NAMALWA (cell line): ENCODE measurements at places on chromosomes 11 and 22.

GRCh38 chr11:61092908-61093763 is 9.2 kb upstream of the CD5 start:
- no peak for DNase-seq

GRCh38 chr11:115780646-115781362 is 276.6 kb upstream of the CADM1 start:
- DNase-seq = no peak

GRCh38 chr11:77204754-77205466 is 76.9 kb downstream of the MYO7A start:
- DNase-seq = no peak

DNA sequence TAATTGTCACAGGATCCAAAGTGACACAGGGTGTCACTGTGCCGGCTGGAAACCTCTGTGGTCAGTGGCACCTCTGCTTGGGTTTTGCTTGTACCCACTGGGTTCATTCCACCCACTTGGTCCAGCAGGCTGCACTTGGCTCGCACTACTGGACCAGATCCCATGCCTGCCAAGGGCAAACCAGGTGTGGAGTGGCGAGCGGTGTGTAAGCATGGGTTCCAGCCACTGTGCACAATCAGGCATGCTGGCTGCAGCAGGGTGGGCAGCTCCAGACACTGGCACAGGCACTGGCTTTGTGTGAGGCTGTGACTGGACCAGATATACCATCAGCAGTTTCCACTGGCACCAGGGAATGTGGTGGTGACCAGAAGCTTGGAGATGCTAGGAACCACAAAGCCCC is 261.4 kb downstream of the KCNA4 start:
- no peak for DNase-seq

- peak; percentile 35 for DNase-seq
These were observed 92.6 kb downstream of the SWAP70 start for GRCh38 chr11:9756461-9756860.

GRCh38 chr11:113349528-113349927 is 35.1 kb downstream of the TTC12 start:
- DNase-seq = no peak

DNA sequence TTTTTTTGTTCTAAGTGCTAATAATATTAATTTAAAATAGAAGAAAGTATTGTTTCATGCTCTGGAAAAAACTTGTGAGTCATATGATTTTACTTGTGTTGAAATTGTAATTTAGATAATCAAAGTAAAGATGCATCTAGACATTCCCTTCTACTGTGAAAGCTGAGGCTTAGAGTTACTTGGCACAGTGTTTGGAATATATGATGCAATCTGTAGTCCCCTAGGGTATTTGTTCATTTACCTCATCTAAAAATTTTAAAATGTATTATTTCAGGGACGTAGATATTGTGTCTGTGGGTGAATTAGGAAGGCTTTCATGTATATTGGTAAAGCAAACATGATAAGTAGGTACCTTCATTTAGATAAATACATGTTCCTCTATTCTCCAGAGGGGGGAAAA is 793.5 kb upstream of the CNTN5 start:
- DNase-seq = no peak

DNA sequence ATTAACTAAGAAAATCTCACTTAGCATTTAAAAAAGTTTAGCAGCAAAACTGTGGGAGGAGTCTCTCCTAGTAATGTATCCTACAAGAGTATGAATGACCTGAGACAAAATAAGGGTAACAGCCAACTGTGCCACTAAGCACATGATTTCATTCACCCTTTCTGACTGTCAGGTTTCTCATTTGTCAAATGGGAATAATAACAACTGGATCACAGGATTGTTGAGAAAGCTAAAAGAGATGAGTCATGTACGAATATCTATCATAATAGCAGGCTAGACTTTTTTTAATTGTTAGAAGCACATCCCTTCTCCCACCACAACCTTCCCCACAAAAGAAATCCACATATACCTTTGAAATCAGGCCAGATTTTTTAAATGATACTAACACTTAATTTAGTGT is 39.5 kb downstream of the MTMR2 start:
- DNase-seq = no peak

DNA sequence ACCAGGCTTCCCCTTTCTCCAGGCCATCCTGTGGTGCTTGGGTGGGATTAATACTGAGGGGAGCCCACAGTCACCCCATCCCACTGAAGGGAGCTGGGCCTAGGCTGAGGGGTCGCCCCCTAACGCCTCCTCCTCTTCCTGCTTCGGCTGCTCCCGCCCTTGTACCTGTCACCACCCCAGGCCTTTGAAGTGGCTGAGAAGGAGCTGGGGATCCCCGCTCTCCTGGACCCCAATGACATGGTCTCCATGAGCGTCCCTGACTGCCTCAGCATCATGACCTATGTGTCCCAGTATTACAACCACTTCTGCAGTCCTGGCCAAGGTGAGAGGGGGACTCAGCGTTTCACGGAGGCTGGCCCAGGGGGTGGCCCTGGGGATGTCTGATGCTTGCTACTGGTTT is 6.1 kb downstream of the MICALL1 start:
- no peak for DNase-seq
